LoVo (cell line): ENCODE measurements at places on chromosomes 3 and 15.

DNA sequence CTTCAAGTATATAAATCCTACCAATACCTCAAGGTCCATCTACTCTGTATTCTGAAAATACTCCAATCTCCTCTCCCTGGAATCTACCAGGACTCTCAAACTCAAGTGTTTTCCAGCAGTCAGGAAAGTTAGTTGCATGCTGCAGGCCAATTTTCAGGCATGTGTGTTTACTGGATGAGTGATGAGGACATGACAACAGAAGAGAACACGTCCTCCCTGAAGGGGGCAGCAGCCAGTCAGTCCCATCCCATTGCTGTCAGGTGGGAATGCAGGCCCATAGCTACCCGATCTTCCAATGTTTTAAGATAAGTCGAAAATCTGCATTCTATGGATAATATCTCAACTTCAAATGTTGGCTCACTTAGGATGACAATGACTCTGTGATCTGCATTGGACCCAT lies 496.2 kb downstream of the FHIT start:
- DNase-seq: no peak

GRCh38 chr3:187678726-187679268 lies 8.6 kb upstream of the SST start:
- peak; percentile 37 for DNase-seq

DNA sequence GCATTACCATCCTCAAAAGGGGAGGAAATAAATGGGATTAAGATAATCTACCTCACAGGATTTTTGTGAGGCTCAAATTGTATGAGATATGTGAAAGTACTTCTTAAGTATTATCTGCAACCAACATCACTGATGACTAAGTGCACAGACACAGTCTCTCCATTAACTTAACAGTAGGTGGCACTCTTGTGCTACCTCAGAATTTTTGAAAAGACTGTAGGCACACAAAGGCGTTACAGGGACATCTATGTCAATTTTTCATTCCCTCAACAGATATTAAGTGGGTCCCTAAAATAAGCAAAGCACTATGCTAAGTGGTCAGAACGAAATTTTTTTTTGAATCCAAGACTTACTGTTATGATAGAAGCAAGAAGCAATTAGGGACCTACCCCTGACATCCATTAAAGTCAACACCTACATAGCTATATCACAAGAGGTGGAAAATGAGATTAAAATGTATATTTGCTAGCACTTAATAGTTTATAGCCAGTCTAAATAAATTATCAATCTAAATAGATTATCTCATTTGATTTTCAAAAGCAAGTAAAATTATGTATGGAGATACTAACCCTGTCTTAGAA lies 52.9 kb downstream of the RYK start:
- DNase-seq: peak; percentile 36

GRCh38 chr3:141106842-141107241 lies 55.7 kb downstream of the SPSB4 start:
- no peak for DNase-seq

GRCh38 chr3:76147846-76148245 lies 362.5 kb upstream of the ZNF717 start:
- DNase-seq: no peak

- DNase-seq: no peak
Measured at GRCh38 chr15:68749365-68749764, 71.3 kb downstream of the ANP32A start.

- DNase-seq: no peak
Measured at GRCh38 chr3:8733332-8734094, at the start of gene CAV3. Gene CAV3, plus strand, starts transcription at chr3:8733802. Its CDS starts 75 bp downstream, at chr3:8733877.

DNA sequence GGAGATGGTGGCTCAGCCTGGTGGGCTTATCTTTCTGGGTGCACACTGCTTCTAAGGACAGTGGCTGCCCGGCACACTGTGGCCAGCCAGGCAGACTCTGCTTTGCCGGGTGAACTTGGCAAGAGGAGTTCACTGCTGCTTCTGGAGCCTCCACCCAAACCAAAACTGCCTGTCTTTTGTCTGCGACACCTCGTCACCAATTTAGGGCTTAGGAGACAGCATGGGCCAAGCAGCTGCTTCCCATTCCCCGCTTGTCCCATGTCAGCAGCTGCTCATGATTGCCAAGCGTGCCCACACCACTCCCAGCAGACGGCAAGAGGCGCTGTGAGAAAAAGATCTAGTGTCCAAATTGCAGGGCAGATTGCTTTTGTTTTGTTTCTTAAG lies 57.3 kb downstream of the LSM3 start:
- DNase-seq: no peak

- no peak for DNase-seq
Measured at GRCh38 chr15:57377478-57377847, 1.2 kb downstream of the CGNL1 start.

DNA sequence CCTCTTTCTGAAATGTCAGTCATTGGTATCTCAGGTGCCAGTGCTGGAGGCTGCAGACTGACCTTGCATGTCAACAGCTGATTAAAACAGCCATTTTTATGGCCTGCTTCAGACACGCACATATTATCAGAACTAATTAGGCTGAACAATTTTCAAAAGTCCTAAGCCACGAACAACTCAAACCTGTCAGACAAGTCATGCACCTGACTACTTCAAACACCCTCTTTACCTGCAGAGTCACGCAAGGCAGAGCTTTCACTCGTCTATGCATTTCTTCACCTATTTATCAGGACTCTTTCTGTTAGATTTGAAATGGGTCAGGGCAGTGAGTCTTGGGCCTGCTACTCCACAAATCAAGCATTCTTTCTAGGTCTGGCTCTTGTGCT lies 26.7 kb downstream of the CLK3 start:
- DNase-seq: no peak

GRCh38 chr3:160159806-160160205 lies 65.4 kb upstream of the C3orf80 start:
- no peak for DNase-seq

DNA sequence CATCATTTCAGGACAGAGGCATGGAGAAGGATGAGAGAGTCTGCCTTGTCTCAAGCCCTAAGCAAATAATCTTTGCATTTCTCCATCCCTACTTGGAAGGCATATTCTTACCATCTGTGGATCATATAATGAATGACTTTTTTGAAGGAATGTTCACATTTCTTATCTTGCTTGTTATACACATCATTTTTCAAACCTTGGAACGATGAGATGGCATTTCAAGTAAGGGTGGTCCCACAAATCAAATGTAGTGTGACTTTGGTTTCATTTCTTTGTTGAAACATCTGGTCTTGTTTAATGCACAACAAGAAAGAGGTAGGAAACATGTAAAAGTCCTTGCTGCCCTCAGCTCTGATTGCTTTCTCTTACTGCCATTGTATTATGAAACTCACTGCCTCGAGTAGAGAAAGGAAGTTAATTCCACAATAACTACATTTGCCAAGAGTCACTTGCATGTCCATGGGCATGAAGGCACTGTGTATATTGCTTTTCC lies 32.1 kb downstream of the RBMS3 start:
- no peak for DNase-seq

DNA sequence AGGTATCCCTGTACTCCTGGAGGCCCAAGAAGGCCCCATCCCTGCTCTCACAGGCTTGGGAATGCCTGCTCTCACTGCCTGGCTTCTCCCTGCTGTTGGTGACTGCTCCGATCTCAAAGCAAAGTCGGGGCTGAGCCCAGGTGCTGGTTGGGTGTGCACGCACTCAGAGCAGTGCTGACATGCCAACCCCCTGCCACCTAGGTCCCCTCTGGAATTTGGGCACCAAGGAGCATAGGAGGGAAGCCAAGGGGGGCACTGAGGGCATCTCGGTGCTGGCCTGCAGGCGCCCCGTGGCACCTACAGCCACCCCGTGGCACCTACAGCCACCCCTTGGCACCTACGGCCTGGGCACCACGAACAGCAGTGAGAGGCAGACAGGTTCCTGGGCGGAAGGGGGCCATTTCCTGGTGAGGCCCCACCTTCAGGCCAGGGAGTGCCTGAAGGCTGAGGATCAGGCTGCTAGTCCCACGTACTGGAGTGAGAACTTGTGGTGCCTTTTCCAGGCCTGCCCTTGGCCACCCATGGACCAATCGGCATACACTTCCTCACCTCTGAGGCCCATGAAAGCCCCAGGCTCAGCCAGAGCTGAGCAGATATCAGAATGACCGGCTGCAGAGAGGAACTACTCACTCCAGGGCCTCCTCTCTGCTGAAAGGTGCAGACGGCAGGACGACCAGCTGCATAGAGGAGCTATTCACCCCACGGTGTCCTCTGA lies 15.6 kb upstream of the HTR3E start:
- DNase-seq: no peak

GRCh38 chr3:30457081-30457480 lies 149.3 kb upstream of the TGFBR2 start:
- DNase-seq: no peak

DNA sequence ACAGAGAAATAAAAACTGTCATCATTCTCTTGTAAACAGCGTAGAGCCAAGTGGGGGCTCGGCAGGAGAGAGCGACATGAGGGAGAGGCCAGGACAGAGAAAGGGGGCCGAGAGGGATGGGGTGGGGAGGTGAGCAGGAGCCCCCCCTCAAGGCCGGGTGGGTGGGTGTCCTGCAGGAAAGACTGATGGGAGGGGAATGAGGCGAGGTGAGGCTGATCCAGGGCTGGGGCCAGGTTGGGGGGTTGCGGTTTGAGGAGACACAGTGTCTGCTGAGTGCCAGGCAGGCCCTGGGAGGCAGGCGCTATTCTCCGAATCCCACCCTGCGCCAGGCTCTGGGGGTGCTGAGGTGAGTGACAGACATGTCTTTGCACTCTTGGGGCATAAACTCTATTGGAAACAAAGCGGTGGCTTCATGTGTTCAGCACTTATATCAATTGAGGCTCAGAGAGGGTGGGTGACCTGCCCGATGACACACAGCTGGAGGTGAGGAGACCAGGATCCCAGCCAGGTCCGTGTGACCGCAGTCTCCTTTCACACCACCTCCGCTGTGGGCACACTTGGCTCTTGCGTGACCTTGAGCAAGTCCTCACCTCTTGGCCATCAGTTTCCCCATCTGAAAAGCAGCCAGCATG lies 19.6 kb upstream of the CSPG4 start:
- no peak for DNase-seq

DNA sequence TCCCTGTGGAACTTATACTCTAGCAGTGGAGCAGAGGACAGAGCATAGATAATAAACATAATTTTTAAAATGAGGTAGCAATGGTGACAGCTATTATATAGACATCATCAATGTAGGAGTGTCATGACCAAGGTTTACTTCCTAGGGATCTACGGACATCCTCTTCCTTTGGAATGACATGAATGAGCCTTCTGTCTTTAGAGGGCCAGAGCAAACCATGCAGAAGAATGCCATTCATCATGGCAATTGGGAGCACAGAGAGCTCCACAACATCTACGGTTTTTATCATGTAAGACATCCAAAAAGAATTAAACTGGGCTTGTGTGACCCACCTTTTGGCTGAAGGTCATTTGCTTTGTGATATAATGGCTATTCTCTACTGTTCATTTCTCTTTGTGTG lies 30.1 kb upstream of the CAPN3 start:
- no peak for DNase-seq

DNA sequence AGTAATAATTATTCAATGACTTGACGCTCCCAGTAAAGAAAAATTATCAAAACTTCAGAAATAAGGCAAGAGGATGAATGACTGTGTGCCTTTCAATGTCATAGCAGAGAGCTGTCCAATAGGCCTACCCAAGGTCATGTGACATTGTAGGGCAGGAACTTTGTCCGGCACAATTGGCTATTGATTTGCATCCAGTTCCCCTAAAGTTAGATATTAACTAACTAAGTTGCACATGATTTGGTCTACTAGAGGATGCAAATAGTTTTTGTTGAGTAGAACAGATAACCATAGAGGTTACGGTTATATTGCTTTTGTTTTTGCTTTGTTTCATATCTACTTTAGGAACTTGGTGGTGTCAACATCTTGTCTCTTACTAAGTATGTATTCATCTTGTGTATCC lies 127.9 kb upstream of the PFN2 start:
- no peak for DNase-seq

GRCh38 chr15:36777926-36778325 lies 198.5 kb downstream of the CDIN1 start:
- DNase-seq: no peak

DNA sequence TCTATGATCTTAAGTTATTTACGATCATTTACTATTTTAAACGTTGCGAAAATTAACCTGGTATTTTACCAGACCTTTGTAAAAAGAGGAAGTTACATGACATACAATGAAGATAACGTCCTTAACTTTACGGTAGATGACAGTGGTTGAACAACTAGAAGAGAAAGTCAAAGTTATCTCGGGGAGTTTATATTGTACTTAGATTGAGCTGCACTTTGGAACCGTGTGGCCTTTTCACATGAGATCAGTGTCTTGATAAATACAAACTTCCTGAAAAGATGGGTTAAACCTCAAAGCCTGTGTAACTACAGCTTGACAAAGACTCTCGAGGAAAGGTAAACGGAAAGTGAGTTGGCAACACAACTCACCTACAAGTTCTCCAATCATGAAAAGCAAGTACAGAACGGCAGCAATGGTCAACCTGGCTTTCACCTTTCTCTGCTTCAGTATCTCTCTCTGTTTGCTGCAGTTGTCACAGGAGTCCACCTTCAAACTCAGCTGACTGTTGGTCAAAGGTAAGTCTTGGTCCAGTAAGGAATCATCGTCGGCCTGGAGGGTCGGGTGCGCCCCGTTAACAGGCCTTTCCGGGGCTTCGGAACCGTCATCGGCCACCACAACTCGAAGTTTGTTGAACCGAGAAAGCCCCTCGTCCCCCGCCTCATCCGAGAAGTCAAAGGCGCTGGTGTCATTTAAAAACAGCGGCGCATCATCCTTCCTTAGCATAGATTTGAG lies 793 bp downstream of the SLC30A4 start:
- DNase-seq: peak; percentile 28

- no peak for DNase-seq
Measured at GRCh38 chr15:58766290-58766689, 4.8 kb upstream of the MINDY2 start.

DNA sequence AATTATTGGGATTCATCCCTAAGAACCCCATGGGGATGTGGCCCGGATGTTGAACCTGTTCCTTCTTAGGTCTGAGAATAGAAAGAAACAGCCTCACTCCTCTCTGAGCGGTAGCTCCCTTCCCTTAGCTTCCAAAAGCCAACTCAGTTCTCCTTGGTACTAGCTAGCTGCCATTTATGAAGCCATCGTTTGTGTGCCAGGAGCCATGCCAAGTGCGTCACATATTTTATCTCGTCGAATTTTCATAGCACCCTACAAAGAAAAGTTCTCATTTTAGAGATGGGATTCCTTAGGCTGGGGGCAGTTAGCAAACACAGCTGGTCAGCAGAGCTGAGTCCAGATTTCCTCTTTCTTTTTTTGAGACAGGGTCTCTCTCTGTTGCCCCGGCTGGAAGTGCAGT lies 45.4 kb upstream of the GLCE start:
- DNase-seq: no peak

- no peak for DNase-seq
Measured at GRCh38 chr3:194285024-194285849, 65.9 kb downstream of the CPN2 start.

GRCh38 chr15:71003319-71003718 lies 110.7 kb downstream of the LRRC49 start:
- no peak for DNase-seq

DNA sequence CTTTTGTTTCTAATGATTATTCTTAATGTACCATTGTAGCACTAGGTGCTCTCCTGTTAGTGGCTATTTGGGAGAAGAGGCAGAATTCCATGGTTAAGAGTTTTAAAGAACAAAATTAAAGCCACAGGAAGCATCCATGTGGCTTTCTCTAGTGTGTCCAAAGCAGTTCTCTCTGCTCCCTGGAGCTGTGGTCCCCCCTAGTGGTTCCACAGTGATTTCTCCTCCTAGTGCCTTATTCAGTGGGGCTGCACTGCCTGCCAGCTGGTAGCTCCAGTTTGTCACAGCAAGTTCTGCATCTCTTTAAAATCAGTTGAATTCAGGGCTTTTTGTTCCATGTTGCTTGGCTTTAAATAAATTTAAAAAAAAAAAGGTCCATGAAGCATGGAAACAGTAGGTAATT lies 39.6 kb upstream of the FAM98B start:
- peak; percentile 33 for DNase-seq
